CD4-positive, alpha-beta T cell treated with Interleukin-21 for 1 hour (primary cell): ENCODE measurements at places on chromosomes 16 and 17.

GRCh38 chr17:78609191-78609641 is 32.0 kb upstream of the DNAH17 start:
- no peak for DNase-seq

DNA sequence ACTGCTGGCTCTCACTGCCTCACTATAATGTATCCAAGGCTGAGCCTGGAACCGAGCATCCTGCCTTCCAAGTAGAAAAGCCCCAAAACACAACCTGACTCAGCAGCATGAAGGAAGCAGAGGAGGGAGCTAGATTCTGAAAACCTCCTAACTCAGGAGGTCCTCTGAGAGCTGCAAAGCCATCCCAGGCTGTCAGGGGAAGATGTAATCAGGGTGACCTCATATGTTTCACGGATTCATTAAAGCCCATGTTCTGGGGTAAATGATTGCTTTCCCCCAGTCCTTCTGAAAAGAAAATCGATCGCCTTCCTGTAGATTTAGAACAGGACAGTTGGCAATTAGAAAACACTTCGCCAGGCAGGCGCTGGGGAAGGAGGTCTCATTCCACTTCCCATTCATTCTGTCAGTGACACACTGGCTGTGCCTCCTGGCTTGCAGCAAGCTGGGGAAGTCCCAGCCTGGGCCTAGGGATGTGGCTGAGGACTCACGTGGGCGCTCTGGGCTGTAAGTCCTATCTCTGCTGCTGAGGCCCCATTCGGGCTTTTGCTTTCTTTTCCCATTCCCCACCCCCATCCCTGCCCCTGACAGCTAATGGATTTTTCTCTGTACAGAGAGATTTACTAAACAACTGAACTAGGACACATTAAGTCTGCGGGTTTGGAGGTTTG is 75.7 kb upstream of the TMEM132E start:
- DNase-seq, result no peak

DNA sequence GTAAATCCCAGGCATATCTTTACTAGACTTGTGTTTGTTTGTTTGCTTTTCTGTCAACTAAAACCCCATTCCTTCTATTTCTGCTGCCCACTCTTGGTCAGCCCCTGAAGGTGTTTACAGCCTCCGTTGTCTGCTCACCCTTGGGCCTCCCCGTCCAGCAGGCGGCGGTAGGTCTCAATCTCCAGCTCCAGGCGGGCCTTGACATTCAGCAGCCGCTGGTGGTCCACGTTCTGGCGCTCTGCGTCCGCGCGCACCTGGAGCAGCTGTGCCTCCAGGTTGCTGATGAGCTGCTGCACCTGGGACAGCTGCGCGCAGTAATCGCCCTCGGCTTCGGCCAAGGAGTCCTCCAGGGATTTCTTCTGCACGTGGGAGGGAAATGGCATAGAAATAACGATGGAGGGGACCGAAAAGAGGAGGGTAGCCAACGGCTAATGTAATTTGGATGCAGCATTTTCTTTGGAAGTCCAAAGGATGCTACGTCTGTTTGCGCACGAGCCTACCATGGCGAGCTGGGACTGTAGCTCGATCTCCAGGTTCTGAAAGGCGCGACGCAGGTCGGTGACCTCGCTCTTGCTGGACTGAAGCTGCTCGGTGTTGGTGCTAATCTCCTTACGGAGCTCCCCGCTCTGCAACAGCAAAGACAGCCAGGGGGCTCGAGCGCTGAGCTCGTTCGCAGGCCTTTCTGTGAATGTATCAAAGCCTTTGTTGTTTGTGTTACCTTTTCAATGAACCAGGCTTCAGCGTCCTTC is 3.9 kb downstream of the KRT12 start:
- no peak for DNase-seq

DNA sequence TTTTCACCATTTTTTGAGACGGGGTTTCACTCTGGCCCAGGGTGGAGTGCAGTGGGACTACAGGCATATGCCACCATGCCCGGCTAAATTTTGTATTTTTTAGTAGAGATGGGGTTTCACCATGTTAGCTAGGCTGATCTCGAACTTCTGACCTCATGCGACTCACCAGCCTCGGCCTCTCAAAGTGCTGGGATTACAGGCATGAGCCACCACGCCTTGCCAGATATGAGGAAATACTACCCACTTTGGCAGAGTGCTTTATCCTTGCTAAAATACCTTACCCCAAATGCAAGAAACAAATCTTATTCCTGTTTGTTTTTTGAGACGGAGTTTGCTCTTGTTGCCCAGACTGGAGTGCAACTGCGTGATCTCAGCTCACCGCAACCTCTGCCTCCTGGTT is 62.9 kb upstream of the MGAT5B start:
- no peak for DNase-seq

DNA sequence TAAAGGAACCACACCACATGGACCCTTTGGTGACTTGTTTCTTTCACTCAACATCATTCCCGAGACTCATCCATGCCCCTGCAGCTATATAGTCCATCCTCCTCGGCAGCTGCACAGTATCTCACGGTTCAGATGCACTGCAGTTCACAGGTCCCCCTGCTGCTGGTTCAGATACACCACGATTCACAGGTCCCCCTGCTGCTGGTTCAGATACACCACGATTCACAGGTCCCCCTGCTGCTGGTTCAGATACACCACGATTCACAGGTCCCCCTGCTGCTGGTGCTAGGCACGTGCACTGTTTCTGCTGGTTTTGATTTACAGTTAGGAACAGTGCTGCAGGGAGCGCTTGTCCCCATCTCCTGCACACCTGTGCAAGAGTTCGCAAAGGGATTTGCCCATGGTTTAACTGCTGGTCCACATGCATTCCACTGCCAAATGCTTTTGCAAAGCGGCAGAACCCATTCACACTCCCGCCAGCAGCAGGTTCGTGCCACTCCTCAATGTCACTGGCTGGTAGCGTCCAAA is 3.8 kb downstream of the HSDL1 start:
- DNase-seq, result peak; percentile 15

DNA sequence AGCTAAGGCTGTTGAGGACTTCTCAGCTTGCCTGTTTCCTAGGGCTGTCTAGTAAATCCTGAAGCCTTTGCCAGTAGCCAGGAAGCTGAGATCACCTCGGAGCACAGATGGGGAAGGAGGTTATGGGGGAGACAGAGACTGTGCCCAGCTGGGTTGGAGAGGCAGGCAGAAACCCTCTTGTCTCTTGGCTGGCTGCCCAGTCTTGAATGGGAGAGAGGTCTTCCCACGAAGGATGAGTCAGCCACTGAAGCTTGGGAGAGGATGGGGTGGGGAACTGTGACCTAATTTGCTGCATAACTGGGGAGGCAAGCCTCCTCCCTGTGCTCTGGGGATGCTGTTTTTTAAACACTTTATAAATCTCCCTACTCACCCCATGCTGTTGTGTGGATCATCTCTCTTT is 69.8 kb downstream of the SHISA9 start:
- no peak for DNase-seq

DNA sequence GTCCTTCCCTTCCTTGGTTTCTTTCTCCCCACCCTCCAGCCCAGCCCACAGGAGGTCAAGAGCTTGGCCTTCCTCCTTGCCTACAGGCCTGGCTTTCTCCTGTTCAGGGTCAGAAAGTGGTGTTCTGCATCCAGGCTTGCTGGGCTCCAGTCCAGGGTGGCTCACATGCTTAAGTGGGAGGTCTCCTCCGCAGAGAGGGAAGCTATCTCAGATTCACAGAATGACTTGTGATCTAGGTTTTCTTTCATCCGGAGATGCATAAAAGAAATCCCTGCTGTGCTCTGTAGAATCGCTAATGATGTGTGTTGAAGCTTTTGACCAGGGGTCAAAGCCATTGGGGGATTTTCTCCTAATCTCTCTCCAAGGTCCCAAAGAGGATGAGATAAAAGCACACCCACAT is 382.3 kb upstream of the EEF2KMT start:
- DNase-seq, result no peak

- DNase-seq, result peak; percentile 75
These were observed 32.0 kb downstream of the MBTPS1 start for GRCh38 chr16:84084570-84085270.

GRCh38 chr17:29474297-29474696 is 84.1 kb downstream of the TAOK1 start:
- DNase-seq, result no peak

- no peak for DNase-seq
These were observed 30.7 kb upstream of the CCNF start for GRCh38 chr16:2398520-2398919.
